ENCODE measurements at places on chromosomes 3 and 15.

DNA sequence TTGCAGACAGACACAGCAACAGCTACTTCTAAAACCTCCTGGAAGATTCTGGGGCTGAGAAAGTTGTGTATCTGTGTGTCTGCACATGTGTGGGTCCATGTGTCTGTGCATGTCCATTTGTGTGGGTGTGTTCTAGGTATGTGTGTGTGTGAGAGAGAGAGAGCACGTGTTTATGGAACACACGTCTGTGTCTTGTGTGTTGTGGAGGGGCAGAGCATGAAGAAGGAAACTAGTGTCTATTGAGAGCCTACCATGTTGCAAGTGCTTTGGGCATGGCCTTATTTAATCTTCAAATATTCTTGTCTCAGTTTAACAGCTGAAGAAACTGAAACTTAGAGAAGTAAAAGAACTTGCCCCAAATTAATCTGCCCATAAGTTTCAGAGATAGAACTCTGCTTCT lies 327.5 kb downstream of the UACA start:
- no peak overlapping the region for H3K27ac ChIP-seq
- no peak overlapping the region for H3K4me3 ChIP-seq
- peaks cover 3% of the 10 kb centered on the region for H3K4me1 ChIP-seq
- H3K27me3 ChIP-seq: no peaks in the 10 kb centered on the region

DNA sequence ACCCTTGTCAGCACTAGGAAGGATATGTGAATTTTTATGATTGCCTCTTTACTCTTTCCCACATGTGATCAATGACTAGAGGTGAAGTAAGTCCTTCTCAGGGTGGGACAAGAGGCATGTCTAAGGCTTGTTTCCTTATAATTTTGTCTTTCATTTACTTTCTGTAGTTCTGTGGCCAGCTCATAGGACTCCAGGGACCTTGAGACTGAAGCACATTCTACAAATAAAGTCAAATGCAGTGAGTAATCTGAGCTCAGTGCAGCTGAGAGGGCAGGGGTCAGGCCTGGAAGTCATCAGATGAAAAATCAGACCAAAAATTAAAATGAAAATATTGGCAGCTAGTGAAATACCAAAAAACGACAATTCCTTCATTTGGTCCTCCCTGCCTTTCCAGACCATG lies 424.7 kb upstream of the THBS1 start:
- H3K27ac ChIP-seq: no peak overlapping the region
- H3K27me3 ChIP-seq: no peaks in the 10 kb centered on the region
- no peaks in the 10 kb centered on the region for H3K36me3 ChIP-seq
- DNase-seq: no peak
- no peaks in the 10 kb centered on the region for H3K4me1 ChIP-seq

- H3K4me1 ChIP-seq: no peaks in the 10 kb centered on the region
- H3K36me3 ChIP-seq: no peaks in the 10 kb centered on the region
- H3K4me3 ChIP-seq: no peak overlapping the region
- no peak overlapping the region for H3K27ac ChIP-seq
Measured at GRCh38 chr15:29942143-29942542, 119.9 kb upstream of the TJP1 start.

- H3K4me1 ChIP-seq: no peaks in the 10 kb centered on the region
- no peaks in the 10 kb centered on the region for H3K36me3 ChIP-seq
- H3K27me3 ChIP-seq: no peaks in the 10 kb centered on the region
Measured at GRCh38 chr3:76888856-76889255, 151.0 kb upstream of the ROBO2 start.

- no peaks in the 10 kb centered on the region for H3K4me1 ChIP-seq
- H3K27me3 ChIP-seq: peaks cover 4% of the 10 kb centered on the region
- no peak overlapping the region for H3K27ac ChIP-seq
- H3K4me3 ChIP-seq: no peak overlapping the region
- no peak for DNase-seq
- no peaks in the 10 kb centered on the region for H3K36me3 ChIP-seq
Measured at GRCh38 chr3:198107840-198108734, 148.1 kb downstream of the LMLN start.

GRCh38 chr3:182919866-182920357 lies 60.4 kb downstream of the DCUN1D1 start:
- no peaks in the 10 kb centered on the region for H3K27me3 ChIP-seq
- H3K27ac ChIP-seq: no peak overlapping the region
- no peak overlapping the region for H3K4me3 ChIP-seq
- no peaks in the 10 kb centered on the region for H3K4me1 ChIP-seq

DNA sequence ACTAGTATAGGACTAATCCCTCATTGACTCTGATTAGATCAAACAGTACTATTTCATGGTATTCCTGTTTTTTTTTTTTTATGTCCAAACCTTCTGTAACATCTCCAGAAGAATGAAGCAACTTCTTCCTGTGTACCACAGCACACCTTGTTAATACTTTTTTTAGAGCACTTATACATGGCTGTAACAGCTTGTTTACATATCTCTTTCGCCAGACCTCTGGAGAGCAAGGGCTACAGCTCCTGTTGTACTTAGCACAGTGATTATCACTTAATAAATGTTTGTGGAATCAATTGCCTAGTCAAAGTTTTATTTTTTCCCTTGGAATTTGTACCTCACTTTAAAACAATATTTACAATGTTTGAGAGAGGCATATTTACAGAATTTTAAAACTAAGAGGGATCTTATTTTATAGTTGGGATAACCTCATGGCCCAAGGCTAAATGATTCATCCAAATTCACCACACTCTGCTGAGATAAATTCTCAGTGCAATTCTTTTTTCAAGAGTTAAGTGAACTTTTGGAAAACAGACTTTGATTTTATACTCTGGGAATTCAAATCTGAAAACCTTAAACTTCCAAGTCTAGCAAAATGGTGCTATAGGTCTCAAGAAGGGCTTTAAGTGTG lies 9.2 kb upstream of the GATM start:
- H3K36me3 ChIP-seq: no peaks in the 10 kb centered on the region
- H3K4me3 ChIP-seq: no peak overlapping the region
- no peaks in the 10 kb centered on the region for H3K27me3 ChIP-seq
- no peak for DNase-seq

DNA sequence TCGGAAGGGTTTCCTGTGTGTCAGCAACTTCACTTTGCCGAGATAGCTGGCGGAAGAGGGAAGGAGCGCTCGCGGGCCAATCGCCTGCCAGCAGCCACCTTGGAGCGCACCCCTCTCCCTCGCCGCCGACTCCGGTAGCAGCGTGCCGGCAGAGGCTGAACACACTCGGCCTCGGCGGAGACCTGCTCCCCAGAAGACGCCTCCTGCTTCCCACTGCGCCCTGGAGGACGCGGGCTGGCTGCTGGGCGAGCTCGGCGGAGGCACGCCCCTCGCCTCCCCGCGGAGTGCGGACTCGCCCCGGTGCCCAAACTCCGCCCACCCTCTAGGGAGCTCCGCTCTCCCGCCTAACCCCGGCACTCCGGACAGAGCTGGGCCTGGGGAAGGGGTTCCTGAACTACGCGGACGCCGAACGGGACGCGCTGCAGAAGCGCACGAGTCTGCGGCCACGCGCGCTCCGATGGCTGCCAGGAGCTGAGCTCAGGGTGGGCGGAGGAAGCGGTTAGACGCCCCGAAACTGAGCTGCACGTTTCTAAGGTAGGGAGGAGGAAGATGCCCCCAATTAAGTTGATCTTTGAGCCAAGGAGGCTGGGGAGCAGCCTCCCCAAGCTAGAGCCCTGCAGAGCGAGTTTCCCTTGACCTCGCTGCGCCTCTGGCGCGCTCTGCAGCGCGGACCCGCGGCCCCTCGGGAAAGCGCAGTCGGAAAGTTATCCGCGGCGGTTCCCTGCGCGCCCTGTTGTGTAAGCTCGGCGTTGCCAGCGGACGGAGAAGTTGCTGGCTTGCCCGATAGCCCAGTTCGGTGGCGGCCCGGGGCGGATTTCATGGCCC lies at the start of gene P2RY1:
Gene P2RY1, plus strand, starts transcription at position 356 of the 825 bp plus-strand sequence. CDS start 652 bp downstream, outside the sequence.
- DNase-seq: peak; percentile 72
- H3K27me3 ChIP-seq: peaks cover 6% of the 10 kb centered on the region
- H3K4me3 ChIP-seq: peak within 1 kb of the TSS; percentile 60
- no peaks in the 10 kb centered on the region for H3K4me1 ChIP-seq
- no peak within 1 kb of the TSS for H3K27ac ChIP-seq
- H3K36me3 ChIP-seq: no peaks in the 10 kb centered on the region

GRCh38 chr3:52696830-52697631 lies 8.6 kb downstream of the GLT8D1 start:
- no peaks in the 10 kb centered on the region for H3K27me3 ChIP-seq
- no peaks in the 10 kb centered on the region for H3K4me1 ChIP-seq
- no peak overlapping the region for H3K4me3 ChIP-seq
- DNase-seq: no peak

DNA sequence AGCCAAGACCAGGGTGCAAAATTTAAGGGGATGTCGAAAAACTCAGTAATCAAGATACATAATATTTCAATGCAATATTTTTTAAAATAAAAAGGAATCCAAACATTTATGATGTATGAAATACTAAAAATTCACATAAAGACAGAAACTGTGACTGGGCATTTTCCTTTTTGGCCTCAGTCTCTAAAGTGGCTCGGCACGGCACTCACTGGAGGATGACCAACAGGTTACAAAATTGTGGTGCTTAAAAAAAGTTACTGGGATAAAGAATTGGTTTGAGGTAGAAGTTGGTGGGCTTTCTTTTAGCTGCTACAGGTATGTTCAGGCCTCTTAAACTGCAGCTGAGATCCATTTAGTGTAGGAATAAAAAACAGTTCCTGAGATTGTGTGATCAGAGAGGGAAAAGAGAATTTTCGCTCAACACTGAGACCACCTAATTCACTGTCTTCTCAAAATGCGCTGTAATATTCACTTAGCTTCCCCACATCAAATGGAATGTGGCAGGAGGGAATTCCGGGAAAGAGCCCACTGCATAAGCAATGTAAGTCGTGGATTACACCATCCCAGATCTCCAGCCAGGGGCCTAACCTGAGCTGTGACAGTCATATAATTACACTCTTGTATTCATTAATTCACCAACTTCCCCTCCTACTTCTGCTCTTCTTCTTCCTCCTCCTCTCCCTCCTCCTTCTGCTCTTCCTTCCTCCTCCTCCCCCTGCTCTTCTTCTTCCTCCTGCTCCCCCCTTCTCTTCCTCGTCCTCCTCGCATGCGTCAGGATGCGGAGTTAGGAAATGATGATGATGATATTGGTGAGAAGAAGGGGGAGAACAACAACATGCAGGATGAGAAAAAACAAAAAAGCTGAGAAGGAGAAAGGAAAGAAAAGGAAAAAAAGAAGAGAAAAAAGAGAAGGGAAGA lies 45.9 kb downstream of the HES1 start:
- peaks cover 2% of the 10 kb centered on the region for H3K4me1 ChIP-seq
- H3K36me3 ChIP-seq: no peaks in the 10 kb centered on the region
- no peaks in the 10 kb centered on the region for H3K27me3 ChIP-seq
- no peak overlapping the region for H3K4me3 ChIP-seq
- H3K27ac ChIP-seq: no peak overlapping the region

- DNase-seq: no peak
- H3K4me3 ChIP-seq: no peak overlapping the region
- H3K4me1 ChIP-seq: peaks cover 8% of the 10 kb centered on the region
- H3K36me3 ChIP-seq: no peaks in the 10 kb centered on the region
- H3K27me3 ChIP-seq: no peaks in the 10 kb centered on the region
Measured at GRCh38 chr3:13166243-13167063, 93.2 kb upstream of the IQSEC1 start.

GRCh38 chr3:37913522-37913921 lies 51.8 kb downstream of the CTDSPL start:
- H3K36me3 ChIP-seq: no peaks in the 10 kb centered on the region
- DNase-seq: no peak
- H3K4me3 ChIP-seq: no peak overlapping the region

DNA sequence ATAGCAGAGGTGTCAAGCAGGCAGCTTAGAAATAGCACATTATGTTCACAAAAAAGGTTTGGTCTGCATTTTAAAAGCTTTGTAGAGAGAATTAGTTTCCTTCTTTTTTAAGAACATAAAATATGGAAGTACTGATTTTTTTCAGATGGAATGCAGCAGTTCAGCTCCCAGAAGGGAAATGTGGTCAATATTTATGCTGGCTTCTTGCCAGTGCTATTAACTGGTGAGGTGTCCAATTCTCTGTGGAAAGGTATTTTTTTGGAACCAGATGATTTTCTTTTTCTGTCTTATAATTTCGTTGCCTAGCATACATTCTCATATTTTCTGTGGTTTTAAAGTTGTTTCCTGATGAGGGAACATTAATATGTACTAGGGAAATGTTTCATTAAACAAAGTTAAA lies 211.4 kb upstream of the ZNF385D start:
- no peaks in the 10 kb centered on the region for H3K27me3 ChIP-seq
- H3K27ac ChIP-seq: no peak overlapping the region

GRCh38 chr15:90624278-90624981 lies 92.7 kb upstream of the BLM start:
- H3K36me3 ChIP-seq: no peaks in the 10 kb centered on the region
- no peak for DNase-seq
- H3K27ac ChIP-seq: no peak overlapping the region
- no peak overlapping the region for H3K4me3 ChIP-seq
- no peaks in the 10 kb centered on the region for H3K27me3 ChIP-seq

DNA sequence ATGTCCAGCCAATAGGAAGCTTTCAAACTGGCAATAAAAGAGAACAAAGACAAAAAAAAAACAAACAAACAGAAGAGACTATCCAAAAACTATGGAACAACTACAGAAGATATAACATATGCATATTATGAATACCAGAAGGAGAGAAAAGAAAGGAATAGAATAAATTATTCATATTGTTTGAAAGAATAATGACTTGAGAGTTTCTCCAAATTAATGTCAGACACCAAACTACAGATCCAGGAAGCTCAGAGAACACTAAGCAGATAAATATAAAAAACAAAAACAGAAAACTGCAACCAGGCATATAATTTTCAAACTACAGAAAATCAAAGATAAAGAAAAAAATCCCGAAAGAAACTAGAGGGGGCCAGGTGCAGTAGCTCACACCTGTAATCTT lies 34.1 kb upstream of the AP3B2 start:
- H3K36me3 ChIP-seq: no peaks in the 10 kb centered on the region
- H3K4me1 ChIP-seq: no peaks in the 10 kb centered on the region
- no peaks in the 10 kb centered on the region for H3K27me3 ChIP-seq
- H3K4me3 ChIP-seq: no peak overlapping the region
- H3K27ac ChIP-seq: no peak overlapping the region

DNA sequence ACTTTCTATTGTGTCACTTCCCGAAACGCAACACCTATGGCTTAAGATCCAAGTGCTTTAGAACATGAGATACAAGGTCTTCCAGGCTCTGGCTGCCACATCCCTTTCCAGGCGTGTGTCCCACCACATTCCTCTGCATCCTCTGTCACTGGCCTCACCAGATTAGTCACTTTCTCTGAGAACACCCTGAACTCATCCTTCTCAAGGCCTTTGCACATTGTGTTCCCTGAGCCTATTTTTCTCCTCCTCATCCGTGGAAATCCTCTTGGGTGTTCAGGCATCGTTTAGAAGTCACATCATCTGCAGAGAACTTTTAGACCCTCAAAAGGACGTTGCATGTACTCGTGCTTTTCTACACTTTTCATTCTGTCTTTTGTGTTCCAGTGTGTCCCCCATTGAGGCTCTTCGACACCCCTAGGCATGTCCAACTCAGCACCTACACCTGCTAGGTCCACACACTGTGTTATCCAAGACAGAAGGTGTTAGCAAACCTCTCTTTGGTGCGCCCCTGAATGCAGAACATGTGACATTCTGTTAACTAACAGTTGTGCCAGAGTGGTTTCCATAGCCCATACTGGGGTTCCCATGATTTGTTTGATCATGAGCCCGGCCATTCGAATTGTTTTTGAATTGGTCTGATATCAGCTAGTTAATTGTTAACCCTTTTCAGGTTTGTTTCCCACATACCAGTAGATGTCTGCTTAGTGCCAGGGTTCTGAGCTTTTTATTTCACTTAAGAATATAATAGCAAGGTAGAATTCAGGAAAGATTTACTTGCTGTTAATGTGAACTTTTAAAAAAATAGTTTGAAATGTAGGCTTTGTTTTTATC lies 67.2 kb downstream of the LPP start:
- no peak overlapping the region for H3K4me3 ChIP-seq
- DNase-seq: no peak
- no peak overlapping the region for H3K27ac ChIP-seq
- H3K36me3 ChIP-seq: no peaks in the 10 kb centered on the region
- H3K27me3 ChIP-seq: no peaks in the 10 kb centered on the region
- peaks cover 3% of the 10 kb centered on the region for H3K4me1 ChIP-seq
